ENCODE measurements at places on chromosomes 2 and 18.

- DNase-seq = no peak
These were observed 1038.0 kb upstream of the PIK3C3 start for GRCh38 chr18:40917056-40917455.

DNA sequence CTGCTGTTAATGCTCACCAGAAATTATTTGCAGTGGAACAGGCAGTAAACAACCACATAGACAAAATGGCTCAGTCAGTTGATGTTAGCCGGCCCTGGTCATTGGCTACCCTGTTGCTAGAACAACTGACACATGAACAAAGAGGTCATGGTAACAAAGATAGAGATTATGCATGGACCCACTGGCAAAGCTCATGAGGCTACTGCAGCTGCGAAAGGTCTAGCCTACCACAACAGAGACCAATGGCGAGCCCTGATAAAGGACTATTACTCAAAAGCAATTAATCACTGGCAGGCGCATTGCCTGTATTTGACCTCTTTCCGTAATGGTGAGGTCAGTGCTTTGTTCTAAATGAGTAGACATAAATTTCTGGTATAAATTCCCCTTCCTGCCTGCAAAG, 474.2 kb downstream of the DSC3 start:
- DNase-seq = no peak

DNA sequence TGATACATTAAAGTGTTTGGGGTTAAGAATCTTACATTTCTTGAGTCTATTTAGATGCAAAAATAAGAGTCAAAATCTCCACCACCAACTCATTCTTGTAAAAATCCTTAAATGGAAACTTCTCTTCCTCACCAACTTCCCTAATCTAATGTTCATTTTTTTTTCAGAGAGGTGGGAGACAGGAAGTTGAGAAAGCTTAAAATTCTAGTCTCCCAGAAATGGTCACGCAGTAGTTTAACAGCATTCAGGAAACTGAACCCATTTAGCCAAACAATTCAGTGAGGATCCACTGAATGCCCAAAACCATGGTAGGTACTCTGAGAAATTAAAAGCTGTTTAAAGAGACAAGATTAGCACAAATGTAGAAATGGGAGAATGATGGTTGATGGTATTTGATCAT, 69.0 kb downstream of the TXNL1 start:
- no peak for DNase-seq

GRCh38 chr2:7835693-7836680, 845.9 kb upstream of the ID2 start:
- DNase-seq = no peak

GRCh38 chr2:8761529-8762164, 75.8 kb downstream of the KIDINS220 start:
- DNase-seq = no peak

DNA sequence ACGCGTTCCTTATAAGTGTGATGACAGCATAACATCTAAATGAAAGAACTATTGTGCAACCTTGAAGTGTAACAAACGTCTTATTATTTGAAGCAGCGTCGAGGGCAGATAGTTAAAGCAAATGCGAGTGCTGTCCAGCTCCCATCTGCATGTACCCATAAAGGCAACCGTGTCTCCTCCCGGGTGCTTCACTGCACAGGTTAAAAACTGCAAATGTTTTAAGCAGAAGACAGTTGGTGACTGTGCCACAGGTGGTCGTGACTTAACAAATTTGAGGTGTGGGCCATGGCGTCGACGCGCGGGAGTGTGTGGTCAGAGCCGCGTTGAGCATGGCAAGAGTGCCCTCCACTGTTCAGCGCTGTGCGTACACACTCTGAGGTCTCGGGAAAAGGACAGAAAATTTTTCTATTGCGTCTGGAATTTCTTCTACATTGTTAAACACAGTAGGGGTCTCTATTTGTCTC, 6.4 kb downstream of the SALL3 start:
- DNase-seq = no peak

DNA sequence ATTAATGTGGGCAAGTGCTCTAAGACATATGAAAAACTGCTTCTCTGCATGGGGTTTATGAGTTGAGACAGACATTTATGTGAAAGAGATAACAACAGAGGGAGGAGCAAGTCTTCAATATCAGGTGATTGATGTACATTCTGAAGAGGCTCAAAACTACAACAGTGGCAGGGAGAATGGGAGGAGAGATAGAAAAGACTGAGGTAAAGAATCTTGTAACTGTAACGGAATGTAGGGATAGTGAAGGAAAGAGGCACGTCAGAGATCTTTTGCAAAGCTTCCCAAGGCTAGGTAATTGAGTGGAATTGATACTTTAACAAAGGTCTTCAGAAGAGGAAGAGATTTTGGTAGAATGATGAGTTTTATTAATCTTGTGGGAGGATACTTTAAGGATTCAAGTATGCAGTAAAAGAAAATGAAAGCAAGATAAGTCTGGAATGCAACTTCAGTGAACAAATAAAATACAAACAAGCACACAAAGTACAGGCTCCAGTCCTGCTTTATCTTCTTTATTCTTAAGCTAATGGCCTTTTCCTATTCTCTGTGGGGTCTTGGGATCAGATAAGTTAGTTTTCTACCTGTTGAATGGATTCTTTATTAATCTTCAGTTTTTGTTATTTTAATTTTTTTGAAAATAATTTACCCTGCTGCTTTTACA, 15.0 kb downstream of the SMAD4 start:
- no peak for DNase-seq

DNA sequence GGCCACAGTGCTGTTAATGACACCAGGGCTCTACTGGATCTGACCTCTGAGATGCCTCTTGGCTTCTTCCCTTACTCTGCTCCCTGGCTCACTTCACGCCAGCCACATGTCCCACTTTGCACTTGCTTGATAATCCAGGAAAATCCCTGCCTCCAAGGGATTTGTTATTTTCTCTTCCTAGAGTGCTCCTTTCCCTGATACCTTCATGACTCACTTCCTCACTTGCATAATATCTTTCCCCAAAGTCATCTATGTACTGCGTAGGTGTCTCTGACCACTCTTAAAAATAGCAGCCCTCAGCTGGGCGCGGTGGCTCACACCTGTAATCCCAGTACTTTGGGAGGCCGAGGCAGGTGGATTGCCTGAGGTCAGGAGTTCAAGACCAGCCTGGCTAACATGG, 572.3 kb downstream of the PLCL1 start:
- DNase-seq = no peak

- DNase-seq = no peak
These were observed 38.0 kb downstream of the EHBP1 start for GRCh38 chr2:62743506-62743905.

DNA sequence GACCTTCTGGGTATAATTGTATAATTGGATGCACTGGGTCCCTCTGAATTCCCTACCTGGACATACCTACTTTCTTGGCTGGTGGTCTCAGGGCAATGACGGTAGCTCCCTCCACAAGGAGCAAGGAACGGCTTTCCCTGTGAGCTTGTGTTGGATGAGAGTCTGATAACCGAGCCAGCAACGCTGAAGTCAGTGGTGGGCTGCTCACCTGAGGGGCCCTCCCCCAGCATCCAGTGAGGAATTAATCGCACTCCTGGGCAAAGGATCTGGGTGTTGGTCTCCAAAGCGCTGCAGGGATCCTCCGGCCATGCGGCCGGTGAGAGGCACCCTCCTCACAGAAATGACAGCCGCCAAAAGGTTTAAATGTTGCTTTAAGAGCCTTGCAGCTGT, 47.1 kb downstream of the LONRF2 start:
- DNase-seq = no peak

- no peak for DNase-seq
These were observed 74.6 kb downstream of the SLC4A3 start for GRCh38 chr2:219701847-219702634.

DNA sequence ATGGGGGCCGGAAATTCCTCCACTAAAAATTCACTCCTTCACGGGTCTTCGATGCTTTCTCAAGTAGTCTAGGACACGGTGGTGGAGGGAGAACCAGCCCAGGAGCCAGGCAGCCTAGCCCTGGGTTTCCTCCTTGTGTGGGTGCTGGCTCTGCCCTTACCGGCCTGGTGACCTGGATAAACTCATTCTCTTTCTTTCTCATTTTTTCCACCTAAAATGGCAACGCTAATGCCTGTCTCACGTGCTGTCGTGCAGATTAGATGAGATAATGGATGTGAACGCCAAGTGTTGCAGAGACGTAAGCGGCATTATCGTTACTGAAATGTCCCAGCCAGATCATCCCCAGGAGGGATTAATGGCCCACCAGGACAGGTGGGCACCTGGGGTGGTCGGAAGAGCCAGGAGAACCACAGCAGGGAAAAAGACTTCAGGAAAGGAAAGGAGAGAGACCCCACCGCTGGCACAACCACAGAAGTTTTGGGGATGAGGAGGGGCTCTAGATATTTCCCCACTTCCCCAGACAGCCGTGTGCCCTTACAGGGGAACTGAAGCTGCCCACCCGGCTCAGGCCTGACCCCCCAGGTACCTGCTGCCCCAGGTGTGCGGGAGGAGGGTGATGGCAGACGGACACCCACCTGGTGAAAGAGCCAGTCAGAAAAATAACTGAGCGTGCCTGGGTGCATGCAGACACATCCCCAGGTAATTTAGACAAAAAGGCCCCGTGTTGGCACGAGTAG, 100.8 kb upstream of the ASAP2 start:
- DNase-seq = no peak

GRCh38 chr18:23986600-23987359, 27.8 kb upstream of the TTC39C start:
- DNase-seq = no peak

DNA sequence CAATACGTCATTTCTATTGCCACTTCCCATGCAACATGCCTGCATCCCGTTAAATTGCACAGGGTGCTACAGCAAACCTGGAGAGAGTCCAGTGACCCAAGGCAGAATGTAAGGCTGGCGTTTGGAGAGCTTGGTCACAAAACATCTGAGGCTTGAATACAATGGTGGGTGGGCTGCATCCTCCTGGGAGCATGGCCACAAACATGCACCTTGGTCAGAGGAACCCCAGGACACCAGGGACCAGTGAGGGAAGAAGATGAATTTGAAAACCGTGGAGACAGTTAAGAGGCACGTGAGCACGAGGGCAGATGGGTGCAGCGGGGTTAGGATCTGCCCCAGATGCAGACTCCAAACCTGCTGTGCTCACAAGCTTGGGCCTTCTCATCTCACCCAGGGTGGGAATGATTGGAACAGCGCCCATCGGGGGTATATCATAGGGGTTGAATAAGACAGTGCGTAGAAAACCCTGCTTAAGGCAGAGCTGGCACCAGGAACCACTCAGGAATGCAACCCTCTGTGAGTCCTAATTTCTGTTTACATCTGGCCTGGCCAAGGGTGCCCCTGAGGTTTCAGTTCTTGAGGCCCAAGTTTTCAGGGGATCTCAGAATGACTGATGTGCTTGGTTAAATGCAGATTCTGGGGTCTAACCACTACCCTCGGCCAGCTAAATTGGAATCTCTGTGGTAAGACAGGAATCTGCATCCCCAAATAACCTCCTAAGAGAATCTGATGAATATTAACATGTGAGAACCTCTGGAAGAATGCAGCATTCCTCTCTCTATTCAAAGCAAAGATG, 97.2 kb downstream of the ARL4C start:
- DNase-seq = no peak

DNA sequence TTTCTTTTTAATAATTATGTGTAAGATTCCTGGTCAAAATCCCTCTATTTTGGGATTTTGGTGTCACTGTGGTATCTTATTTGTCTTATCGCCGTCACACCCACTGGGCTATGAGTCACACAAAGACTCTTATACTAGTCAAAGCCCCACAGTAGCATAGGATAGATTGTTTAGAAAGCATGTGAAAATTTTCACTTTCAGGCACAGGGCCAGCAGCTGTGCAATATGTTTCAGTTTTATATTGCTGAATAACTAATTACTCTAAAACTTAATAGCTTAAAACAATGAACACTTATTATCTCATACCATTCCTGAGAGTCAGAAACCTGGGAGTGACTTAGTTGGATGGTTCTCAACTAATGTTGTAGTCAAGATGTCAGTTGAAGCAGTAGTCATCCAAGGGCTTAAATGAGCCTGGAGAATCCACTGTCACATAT, 24.0 kb downstream of the CFAP210 start:
- no peak for DNase-seq

- DNase-seq = no peak
These were observed 94.0 kb upstream of the OTX1 start for GRCh38 chr2:62956651-62957050.

DNA sequence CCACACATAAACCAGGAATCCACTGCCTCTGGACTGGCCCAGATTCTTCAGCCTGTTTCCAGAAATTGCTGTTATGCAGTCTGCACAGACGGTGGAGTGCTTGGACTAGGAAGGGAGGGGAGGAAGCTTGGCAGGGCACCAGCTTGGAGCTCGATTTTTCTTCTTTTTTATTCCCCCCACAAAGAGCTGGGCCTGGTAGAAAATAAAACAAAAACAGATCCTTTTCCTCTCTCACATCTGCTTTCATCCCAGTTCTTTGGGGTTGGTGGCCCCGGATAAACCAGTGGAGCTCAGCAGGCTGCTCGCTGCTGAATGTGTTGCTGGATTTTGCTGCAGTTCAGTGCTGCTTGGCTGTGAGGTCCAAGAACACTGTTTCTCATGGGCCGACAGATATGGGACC, 16.0 kb downstream of the LRRTM1 start:
- no peak for DNase-seq

GRCh38 chr2:85032621-85033020, 61.7 kb downstream of the KCMF1 start:
- DNase-seq = no peak

GRCh38 chr2:181158427-181158826, 178.0 kb downstream of the UBE2E3 start:
- DNase-seq = no peak

- DNase-seq = no peak
These were observed 48.3 kb downstream of the ASB1 start for GRCh38 chr2:238475034-238475433.

DNA sequence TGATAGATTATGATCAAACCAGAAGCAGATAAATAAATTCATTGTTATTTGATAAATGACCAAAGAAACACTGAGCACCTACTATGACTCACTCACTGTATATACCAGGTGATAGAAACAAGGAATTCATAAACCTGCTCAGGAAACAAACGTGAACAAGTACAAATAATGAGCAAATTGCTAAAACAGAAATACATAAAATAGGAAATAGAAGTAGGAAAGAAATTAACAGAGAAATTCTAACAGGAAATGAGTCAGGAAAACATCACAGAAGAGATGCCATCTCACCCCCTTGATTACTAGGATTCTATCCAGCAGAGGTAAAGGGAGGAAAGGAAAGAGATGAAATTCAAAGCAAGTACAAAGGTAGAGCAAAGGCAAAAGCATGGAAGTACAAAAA, 31.3 kb downstream of the EXOC6B start:
- no peak for DNase-seq
